ENCODE measurements at places on chromosomes 7 and 10. TPM values are rescaled to one million over a fixed set of nuclear protein-coding genes. Genes with fewer than 3 reads are reported as not detected.

- DNase-seq: no peak
These were observed 68.1 kb upstream of the ITPRID1 start for GRCh38 chr7:31445686-31446355.

Gene LIPN
- 2.2 TPM for total RNA-seq

GRCh38 chr10:1102416-1102815 is 46.2 kb downstream of the WDR37 start:
- DNase-seq: no peak

Gene ELFN1
- 3.3 TPM for total RNA-seq

GRCh38 chr10:14536241-14537213 is 205.8 kb upstream of the FRMD4A start:
- no peak for DNase-seq

- DNase-seq: no peak
These were observed 229.5 kb downstream of the CNTNAP2 start for GRCh38 chr7:146346096-146346495.

Gene SAMD9L
- 4.1 TPM for total RNA-seq

- DNase-seq: no peak
These were observed 2.9 kb downstream of the ADD3 start for GRCh38 chr10:110010486-110011378.

DNA sequence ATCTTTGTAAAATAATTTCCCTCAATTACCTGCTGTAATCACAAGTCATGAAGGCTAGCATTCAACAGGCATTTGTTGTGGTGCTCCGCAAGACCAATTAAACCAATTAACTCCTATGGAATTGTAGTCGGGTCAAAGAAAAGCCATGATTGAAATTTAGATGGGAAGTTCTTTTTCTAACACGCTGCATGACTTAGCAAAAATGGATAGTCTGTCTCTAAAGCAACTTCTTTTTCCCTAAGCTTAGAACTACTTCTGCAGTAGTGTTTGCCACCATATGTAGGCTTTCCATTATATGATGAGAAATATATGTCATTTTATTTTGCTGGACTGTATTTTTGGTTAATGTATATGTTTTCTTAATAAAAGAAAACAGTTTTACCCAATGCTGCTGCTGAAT is 119.1 kb downstream of the TSPAN12 start:
- no peak for DNase-seq

GRCh38 chr10:22505911-22506685 is 160.8 kb downstream of the SPAG6 start:
- DNase-seq: no peak

- no peak for DNase-seq
These were observed 222.3 kb downstream of the SNX10 start for GRCh38 chr7:26513948-26514347.

GRCh38 chr7:36157527-36158320 is 4.7 kb downstream of the EEPD1 start:
- DNase-seq: no peak

Gene IL15RA
- 14.4 TPM for total RNA-seq

Gene PON1
- not detected for total RNA-seq

DNA sequence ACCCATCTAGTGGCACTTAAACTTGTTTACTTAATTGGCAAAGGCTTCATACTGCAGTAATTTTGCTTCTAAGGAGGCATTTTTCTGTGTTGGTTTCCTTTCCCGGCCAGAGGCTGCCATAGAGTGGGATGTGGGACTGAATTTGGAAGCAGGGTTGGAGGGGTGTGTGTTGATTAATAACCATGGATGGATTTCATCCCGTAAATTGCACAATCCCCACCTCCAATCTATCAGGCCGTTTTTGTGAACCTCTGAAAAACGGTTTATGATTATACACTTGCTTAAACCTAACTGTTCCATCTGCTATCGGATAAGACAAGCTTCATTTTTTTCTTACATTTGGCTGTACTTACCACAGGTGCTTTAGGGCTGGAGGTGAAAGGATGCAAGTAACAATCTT is 1.3 kb downstream of the TMEM60 start:
- DNase-seq: no peak

Gene METTL27
- not detected for total RNA-seq

GRCh38 chr10:28897617-28898464 is 220.5 kb downstream of the BAMBI start:
- no peak for DNase-seq

DNA sequence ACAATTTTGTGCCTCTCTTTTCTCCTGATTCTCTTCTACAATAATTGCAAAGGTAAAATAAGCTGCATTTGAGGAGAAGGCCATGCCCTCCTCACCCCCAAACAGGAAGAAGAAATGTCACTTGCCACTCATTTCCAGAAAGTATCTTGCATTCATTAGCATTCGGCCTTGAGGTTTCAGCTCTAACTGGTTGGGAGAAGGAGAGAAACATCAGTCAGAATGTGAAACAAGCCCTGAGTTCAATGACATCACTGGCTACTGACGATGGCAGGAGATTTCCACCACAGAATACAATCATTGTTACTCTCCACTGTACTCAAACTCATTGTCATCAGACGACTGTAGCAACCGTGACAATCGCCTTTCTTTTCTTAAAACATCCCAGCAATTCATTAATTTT is 72.8 kb downstream of the PRKCQ start:
- DNase-seq: no peak

- DNase-seq: no peak
These were observed 128.9 kb upstream of the PLXNA4 start for GRCh38 chr7:132705146-132705545.

DNA sequence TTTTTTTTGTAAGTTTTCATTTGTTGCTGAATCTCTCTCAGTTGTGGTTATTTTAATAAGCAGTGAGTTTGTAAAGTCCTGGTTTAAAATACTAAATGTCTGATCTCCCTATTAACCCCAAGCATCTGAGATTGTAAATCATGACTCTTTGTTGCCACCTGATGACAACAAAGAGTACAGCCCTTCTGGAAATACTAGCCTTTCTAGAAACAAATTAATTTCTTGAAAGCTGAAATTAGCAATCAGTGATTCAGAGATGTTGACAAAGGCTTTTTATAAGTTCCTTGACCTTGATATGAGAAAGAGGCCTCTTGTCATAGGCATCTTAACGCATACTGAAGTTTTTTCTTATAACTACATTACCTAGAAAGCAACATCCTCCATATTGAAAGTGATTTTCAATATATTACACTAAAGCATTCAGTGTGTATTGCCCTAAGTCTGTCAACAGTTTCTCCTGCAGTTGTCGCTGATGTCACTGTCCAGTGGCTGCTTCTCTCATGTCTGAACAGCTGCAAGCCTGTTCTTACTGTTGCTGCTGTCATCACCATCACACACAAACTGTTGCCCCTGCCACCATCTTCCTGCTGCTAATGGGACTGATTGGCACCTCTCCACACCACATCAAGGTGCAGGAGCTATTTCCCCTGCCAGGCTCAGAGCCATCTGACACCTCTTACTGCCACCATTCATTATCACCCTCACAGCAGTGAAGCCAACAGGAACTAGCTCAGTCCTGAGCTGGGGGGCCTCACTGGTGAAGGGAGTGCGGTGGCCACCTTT is 95.1 kb upstream of the LRGUK start:
- DNase-seq: no peak

Gene PLEKHS1
- 0.82 TPM for total RNA-seq

- DNase-seq: no peak
These were observed 33.1 kb downstream of the STAMBPL1 start for GRCh38 chr10:88913127-88913526.

GRCh38 chr10:17062493-17062892 is 67.1 kb downstream of the CUBN start:
- DNase-seq: no peak

DNA sequence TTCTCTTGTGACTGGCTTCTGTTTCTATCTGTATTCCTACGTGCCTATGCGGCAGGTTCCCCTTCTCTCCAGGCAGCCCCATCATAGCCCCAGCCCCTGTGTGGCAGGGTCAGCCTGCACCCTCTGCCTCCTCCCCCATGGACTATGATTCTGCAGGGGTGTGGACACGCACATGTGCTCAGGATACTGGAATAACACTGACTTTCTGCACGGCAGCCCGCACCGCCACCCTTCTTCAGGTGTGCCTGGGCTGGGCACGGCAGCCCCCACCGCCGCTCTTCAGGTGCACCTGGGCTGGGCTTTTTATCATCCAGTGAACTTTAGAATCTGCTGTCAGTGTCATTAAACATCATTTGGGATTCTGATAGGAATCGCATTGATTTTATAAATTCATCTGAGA is 202.6 kb upstream of the PPP2R2D start:
- no peak for DNase-seq

DNA sequence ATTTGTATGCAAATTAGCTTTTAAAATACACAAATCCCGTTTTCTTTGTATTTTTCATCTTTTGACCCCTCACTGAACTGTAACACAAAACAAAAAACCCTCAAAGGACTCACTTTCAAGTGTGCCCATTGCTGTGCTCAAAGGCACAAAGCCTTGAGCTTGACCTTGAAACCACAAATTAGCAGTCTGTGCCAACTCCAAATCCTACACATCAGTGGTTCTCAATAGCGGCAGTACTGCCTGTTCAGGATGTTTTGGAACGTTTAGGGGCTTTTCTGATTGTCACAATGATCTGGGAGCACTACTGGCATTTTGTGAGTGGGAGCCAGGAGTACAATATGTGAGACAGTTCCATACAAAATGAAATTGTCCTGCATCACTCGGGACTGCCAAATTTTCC is 55.5 kb downstream of the KDM7A start:
- DNase-seq: no peak

DNA sequence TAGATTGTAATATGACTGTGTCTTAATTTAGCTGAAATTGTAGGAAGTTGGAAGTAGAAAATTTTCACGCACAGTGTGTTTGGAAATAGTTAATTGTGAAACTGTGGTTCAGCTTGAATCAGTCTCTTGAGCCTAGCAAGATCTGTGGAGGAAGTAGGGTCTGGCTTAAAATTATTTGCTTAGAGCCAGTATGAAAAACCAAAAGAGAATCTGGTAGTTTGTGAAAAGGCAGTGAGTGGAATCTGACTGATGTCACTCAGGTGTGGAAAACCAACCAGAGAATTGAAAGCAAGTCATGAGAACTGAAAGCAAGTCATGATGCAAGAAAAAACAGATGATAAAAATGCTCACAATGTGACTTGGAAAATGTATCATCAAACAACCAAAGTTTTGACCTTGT is 11.5 kb downstream of the LIPJ start:
- DNase-seq: no peak

GRCh38 chr10:122419876-122420623 is 34.4 kb upstream of the ARMS2 start:
- DNase-seq: no peak

Gene TRIM74
- total RNA-seq: not detected

DNA sequence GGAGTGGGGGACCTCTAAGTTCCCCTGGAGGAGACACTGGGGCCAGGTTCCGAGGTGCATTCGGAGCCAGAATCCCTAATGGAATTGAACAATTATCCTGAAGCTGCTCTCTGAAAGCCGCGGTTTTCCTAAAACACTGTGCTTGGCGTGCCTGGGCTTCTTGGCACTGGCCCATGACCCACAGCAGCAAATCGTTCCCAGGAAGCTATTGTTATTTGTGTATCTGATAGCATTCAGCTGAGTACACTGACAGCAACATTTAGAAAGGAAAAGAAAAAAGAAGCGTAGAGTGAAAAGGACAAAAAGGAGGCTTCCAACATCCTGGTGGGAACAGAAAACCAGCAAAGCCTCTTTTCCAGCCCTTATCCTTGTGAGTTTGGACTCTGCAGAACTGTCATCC is 339.8 kb downstream of the FRMD4A start:
- no peak for DNase-seq

- no peak for DNase-seq
These were observed 461.9 kb downstream of the PTPRN2 start for GRCh38 chr7:158125721-158126120.

Gene SUV39H2
- total RNA-seq: 8.5 TPM

DNA sequence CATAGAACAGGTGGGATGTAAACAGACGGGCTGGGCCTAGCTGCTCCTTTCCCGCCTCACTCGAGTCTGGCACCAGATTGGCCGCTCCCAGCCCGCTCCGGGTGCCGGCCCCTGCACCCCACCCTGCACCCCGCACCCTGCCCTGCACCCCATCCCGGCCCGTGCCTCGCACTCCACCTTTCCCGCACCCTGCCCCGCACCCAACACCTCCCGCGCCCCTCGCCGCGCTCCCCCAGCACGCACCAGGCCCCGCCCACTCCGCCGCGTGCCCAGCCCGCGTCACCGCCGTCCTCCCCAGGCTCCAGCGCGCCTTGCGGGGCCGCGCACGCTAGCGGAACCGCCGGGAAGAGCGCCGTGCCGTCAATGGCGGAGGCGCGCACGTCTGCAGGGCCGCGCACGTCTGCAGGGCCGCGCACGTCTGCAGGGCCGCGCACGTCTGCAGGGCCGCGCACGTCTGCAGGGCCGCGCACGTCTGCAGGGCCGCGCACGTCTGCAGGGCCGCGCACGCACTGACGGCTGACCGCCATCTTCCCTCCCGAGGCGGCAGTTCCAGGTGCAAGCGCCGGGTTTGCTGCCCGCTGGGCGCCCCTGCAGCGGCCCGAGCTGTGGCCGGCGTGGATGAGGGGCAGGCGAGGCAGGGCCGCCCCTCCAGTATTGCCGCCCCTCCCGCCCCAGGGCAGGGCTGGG is at the start of gene UBE3C:
Gene UBE3C (plus strand): TSS at position 503 of the 687 bp plus-strand sequence. CDS start 347 bp downstream, outside the sequence.
- peak; percentile 51 for DNase-seq

Gene ETV1
- total RNA-seq: 10.0 TPM

Gene CYP2C19
- total RNA-seq: 1.1 TPM

Gene CPN1
- total RNA-seq: not detected

DNA sequence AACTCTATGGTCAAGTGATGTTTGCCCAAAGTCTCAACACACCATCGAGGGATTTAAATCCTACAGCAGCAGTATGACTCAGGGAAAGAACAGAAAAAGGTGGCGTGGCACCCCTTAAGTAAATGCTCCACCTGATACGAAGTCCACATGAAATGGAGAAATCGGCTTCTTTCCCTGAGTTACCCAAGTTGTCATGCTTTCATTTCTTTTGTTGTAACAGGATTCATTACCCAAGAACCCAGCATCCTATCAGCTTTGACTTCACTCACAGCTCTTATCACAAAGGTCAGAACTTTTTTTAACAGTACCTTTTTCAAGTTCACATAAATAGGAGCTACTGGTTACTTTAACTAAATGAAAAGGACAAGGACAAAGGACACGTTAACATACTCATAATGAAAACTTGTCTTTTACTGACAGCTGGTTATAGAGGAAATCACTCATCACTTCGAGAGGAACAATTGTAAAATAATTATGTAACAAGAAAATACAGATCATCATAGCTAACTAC is 219.8 kb upstream of the FRMD4A start:
- no peak for DNase-seq

Gene PTER
- 6.8 TPM for total RNA-seq

DNA sequence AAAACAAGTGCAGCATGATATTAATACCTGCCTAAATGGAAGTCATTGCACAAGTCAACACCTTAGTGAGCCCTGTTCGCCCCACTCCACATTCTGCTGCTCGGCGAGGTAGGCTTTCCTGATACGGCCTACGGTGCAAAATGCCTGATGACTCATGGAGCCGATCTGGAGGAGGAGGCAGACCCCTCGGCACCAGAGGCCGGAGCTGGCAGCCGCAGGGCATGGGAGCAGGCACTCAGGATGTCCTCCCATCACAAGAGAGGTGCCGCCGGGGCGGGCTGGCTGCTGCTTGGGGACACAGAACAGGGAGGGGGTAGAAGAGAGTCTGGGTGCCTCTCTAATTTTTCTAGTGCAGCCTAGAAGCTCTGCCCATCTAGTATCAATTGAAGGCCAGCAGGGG is 418.5 kb upstream of the MGMT start:
- DNase-seq: no peak

GRCh38 chr10:75396631-75397495 is 4.7 kb downstream of the ZNF503 start:
- no peak for DNase-seq

GRCh38 chr10:20955355-20955893 is 58.3 kb upstream of the NEBL start:
- no peak for DNase-seq

Gene INTS1
- total RNA-seq: 27.8 TPM

Gene CALN1
- not detected for total RNA-seq
